ENCODE measurements at places on chromosomes 11 and 22.

DNA sequence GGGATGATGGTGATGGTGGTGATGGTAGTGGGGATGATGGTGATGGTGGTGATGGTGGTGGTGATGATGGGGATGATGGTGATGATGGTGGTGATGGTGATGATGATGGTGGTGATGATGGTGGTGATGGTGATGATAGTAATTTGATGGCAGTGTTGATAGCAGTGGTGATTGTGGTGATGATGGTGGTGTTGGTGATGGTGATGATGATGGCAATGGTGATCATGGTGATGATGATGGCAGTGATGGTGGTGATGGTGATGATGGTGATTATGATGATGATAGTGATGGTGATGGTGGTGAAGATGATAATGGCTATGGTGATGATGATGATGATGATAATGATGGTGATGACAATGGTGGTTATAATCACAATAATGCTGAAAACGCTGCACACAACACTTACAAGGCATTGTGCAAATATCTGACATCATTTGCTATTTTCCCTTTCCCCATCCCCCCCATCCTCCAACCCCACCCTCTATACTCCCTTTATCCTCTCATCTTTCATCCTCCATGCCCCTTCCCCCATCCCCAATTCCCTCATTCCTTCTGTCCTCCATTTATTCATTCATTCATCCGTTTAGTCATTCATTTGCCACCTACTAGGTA is 230.1 kb downstream of the BRD1 start:
- no peak for DNase-seq

DNA sequence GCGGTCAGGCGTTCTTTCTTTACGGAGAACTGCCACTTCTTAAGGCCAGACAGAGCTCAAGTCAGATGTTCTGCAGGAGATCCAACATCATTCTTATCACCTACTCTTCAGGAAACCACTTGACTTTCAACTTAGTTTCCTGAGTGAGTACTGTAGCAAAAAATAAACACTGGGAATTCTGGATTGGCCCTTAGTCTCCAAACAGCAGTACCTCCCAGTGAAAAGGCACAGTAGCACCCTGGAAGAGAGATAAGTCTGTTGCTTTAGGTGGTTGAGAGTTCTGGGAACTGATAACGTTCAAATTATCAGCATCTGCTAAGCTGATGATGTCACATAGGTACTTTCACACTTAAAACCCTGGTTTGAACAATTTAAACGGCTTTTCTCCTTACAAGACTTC is 971.8 kb upstream of the TENM4 start:
- no peak for DNase-seq

- DNase-seq, result no peak
Measured at GRCh38 chr11:8886322-8886721, 24.7 kb upstream of the AKIP1 start.

DNA sequence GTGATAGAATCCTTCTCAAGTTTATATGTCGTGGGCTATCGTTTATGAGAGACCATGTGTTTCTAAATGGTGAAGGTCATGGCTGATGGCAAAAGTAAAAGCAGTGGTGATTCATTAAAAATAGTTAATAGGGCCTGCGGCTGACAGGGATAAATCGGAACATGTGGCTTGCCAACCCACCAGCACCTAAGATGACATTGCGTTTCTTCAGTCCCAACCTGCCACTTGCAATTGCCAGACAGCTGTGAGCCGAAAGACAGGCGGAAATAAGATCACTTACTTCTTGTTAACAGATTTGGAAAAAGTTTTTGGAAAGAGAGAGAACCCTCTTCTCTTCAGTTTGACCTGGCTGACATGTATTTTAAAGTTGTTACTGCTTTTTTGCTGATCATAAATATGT is 131.5 kb upstream of the MPPED2 start:
- no peak for DNase-seq

- no peak for DNase-seq
Measured at GRCh38 chr22:38724926-38725571, 19.3 kb downstream of the GTPBP1 start.

DNA sequence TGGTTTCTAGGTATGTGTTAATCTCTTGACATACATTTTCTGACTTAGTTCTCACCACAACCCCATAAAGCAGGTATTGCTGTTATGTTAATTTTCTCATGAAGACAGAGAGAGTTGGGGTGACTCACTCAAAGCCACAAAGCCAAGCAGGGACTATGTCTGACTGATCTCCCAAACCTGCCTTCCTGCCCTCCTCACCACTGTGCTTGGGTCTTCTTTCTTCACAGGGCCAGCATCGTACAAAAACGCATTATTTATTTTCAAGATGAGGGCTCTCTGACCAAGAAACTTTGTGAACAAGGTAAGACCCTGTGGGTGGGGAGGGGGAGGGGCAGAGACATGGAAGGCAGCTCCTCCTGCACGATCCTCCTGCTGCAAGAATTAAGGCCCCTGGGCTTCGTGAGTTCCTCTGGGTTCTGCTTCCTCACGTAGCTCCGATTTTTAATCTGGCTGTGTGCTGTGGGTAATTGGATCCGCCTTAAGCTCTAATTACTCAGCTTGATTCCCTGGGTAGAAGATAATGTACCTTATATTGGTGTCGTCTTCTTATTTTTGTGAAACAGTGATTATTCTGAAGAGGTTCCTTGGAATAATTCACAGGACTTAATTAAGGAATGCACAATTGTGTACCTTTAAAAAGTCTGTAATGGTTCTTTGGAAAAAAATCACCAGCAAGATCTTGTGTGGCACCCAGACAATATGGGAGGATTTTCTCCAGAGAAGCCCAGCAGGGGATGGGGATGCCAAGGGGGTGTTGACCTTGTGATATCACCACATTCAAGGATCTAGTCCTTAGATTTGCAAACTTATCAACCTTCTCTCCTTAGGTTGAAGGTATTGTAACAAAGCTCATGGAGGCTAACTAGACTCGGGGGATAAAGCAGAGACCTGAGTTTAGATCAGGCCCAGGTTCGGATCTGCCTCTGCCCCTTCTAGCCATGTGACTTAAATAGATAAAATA is 112.9 kb downstream of the SPON1 start:
- no peak for DNase-seq

GRCh38 chr11:102603091-102603490 is 22.0 kb downstream of the MMP20 start:
- no peak for DNase-seq

- no peak for DNase-seq
Measured at GRCh38 chr22:23178512-23179254, 1.6 kb upstream of the BCR start.

GRCh38 chr22:29751669-29752068 is 15.1 kb downstream of the ZMAT5 start:
- DNase-seq, result no peak

DNA sequence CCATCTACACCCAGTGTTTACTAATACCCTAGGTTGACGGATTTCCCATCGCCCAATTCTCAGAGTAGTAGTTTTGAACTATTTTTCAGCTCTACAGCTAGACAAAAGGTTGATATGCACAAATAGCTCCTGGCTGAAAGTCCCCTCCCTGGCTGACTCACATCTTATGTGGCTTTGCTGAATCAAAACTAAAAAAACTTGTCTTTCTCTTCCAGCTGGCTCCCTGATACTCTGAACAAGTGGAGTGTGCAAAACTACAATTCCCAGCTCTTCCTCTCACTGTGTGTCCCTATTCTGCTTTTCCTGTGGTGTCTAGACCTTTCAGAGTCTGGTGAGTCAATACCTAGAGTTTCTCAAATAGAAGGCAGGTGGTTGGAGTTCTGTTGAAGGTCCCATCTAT is 12.7 kb upstream of the LARGE1 start:
- DNase-seq, result no peak

DNA sequence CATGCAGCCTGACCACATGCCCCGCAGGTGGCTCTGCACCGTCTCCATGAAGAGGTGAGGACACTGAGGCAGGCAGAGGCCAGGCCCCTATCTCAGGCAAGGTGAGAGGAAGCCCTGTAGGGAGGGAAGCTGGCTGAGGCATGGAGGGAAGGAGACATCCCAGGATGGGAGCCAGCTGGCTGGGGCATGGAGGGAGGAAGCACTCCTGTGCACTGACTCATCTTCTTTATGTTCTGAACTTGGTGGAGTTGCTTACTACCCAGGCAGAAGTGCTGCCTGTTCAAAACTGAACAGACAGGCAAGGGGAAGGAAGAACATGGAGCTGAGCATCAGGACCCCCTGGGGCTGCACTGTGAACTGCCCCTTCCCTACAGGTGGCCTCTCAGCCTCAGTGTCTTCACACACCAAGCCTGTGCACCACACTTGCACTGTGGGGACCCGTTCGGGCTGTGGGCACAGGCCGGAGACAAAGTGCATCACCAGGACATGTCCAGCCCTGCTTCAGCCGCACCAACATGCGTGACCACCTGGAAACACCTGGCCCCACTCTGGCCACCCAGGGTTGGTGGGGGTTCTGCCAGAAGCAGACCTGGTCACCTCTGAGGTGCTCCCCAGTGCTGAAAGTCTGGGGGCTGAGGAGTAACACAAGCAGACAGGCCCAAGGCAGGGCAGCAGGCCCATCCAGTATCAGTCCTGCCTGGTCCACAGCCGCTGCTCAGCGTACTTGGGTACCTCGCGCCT is 55.5 kb downstream of the DGCR2 start:
- no peak for DNase-seq

DNA sequence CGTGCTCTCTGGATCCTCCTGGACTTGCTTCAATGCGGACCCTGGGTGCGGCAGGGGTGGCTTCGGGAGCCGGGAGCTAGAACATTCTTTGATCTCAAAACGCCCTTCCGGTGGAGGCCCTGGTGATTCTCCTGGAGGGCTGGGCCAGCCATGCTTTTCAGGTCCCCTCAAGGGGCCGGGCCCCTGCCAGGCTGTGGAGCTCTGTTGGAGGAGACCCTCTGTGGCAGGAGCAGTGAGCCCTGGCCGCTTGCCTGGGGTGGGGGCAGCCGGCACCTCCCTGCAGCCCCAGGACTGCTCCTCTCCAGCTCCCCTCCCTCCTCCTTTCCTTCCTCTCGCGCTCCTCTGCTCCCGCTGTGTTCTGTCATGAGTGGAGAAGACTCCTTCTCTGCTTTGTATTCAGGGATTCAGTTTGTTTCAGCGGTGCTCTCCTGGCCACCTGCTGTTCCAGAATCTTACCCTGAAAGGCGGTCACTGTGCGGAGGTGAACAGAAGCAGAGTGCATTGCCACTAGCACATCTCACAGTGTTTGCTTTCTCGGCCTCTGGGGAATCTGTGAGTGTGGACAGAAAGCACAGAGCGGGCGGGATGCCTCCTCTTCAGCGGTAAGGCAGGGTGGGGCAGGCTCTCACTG is 289.1 kb downstream of the TBC1D22A start:
- no peak for DNase-seq

DNA sequence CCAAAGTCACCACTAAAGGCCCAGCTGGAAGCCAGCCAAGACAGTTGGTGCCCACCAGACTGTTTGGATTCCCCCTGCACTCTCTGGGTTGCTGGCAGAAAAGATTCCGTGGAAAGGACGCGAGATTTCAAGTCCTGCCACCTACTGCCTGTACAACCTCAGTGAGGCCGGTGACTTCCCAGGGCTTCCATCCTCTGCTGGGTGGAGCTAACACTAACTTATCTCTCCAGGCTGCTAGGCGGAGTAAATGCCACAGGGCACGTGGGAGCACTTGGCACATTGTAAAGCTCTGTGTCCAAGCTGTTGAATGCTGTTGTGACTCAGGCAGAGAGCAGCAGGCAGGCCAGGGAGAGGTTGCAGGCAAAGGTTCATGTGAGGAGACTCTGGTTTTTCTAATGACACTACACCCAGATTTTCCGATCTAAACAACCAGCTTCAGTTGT is 50.9 kb upstream of the CDON start:
- no peak for DNase-seq

DNA sequence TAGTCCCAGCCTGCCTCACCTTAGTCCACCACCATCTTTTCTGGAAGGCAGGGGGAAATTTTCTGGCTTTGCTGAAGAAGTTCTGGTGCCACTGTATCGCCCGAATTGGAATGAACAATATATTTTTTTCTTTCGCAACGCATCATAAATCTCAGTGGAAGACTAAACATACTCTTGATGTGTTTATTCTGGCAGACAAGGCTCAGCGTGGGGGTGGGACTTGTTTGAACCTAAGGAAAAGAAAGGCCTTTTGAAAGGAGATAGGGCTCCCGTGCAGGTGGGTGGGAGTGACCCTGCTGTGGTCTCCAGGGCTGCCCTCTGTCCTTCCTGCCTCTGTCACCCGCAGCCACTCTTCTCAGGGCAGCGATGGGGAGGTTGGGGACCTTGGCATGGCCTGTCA is 42.5 kb downstream of the CD82 start:
- DNase-seq, result no peak

GRCh38 chr11:57417056-57417455 is 9.9 kb downstream of the SLC43A3 start:
- no peak for DNase-seq

DNA sequence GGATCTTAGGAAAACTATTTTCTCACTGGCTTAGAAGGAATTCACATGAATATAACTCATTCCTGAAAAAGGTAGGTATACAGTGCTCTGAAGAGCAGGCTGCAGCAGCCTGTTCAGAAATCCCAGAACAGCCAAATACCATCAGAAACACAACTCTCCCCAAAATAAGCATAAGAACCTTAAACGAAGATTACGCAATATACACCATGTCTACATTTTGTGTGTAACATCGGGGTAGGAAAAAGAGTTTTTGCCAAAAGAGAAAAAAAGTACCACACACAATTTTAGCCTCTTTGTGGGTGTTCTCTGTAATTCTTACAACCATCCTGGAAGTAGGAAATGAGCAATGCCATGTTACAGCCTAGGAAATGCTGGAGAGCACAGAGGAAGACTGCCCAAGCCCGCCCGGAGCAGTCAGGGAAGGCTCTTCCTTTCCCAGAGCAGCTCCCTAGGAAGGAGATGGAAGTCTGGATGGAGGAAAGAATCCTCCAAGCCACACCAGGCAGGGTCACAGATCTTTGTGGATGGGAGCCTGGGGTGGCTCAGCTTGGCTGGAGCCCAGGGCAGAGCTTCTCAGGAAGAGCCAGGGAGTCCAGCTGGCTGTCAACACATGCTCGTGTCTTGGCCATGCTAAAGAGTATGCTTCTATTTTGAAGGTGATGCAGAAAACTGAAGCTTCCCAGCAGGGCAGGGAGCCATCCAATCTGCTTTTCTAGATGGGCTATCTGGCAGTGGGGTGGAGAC is 49.7 kb upstream of the ARFGAP3 start:
- DNase-seq, result no peak

- no peak for DNase-seq
Measured at GRCh38 chr11:112997857-112998466, 36.7 kb downstream of the NCAM1 start.

DNA sequence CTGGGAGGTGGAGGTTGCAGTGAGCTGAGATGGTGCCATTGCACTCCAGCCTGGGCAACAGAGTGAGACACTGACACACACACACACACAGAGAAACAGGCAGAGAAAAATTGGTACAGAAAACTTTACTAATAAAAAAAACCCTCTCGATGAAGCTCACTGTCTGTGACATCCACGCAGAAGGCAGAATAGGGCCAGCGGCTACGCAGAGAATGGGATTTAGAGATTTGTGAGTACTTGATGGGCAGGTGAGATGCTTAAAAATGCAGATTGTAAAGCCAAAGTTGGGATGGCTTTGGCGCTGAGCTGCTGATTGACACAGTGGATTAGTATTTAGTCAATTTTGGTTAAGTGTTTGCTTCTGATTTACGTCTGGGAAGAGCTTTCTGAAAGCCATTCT is 561.1 kb downstream of the TBC1D22A start:
- no peak for DNase-seq

- no peak for DNase-seq
Measured at GRCh38 chr11:2175659-2176058, 4.0 kb upstream of the TH start.

GRCh38 chr11:43555816-43556611 is 124.5 kb upstream of the HSD17B12 start:
- DNase-seq, result no peak

- DNase-seq, result no peak
Measured at GRCh38 chr22:43406186-43406790, 5.5 kb upstream of the MPPED1 start.
